NB4 (cell line): ENCODE measurements at places on chromosomes 12 and 14.
A peak's percentile ranks its signal among the peaks of the same experiment; 100 is the strongest.

DNA sequence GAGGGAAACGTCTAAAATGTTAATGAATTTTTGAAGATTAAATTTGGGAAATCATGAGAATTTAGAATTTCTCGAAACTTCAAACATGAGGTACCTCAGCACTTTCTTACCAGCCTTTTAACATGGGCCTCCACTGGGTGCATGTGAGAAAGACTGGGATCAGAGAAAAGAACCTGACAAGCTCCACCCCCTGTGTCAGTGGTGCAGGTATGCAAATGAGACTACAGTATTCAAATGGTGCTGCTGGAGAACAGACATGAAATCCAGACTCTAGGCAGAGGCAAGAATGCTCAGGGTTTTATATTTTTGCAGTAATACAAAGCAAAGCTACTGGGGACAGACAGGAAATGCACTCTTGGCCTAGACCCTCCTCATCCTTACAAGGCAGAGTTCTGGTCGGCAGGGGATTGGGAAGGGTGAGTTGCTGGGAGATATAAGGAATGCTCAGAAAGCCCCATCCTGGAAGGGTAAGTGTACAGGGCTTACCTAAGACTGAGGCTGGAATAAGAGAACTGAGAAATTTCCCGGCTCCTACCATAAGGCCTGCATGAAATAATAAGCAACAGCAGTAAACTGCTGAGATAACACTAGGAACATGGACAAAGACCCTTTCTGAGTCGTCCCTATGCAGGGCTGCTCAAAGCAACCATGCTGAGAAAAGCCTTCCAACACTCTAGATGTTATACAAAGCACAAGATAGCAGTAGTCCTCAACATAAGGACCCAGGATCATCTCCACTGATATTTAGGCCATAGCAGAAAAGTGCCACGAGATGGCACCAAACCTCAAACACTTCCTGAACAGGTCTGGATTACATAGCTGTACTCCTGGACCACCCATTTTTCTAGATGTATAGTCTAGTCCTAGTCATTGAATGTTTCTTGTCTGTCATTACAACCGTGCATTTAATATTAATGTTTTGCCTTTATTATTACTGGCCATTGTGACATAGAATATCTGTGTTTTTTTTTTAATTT is 260.8 kb downstream of the RASSF9 start:
- peak; percentile 73 for DNase-seq

- no peak for DNase-seq
Measured at GRCh38 chr14:32720927-32721326, 217.8 kb upstream of the NPAS3 start.

GRCh38 chr14:78355109-78355508 is 184.9 kb downstream of the NRXN3 start:
- DNase-seq: no peak

GRCh38 chr14:88852632-88853031 is 28.2 kb downstream of the TTC8 start:
- no peak for DNase-seq

DNA sequence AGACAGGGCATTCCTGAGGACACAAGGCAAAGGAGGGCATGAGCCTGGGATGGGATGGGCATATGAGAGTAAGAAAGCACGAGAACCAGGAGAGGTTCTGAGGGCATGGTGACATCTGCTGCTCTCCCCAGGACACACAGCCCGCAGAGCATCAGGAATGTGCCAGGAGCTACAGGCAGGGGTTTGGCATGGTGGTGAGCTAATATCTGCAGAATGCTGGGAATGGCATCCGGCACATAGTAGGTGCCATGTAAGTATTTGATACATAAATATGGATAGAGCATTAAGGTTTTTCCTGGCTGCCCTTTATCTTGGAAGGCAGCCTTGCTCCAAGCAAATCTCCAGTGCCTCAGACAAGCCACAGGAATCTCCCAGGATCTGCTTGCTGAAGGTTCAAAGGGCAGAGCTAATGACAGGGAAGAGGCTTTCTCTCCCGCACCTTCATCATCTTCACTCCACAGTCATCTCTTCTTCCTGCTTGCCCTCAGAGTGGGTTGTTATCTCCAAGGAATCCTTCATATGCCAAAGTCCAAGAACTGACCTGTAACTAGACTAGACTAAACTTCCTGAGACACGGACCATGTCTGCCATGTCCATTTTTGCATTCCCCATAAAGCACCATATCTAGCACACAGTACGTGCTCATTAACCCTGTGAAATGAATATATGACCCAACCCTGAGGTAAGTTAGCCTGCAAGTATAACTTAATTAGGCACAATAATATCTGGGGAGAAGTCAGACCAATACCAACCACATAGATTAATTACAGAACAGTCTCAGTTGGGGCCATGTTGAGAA is 62.0 kb upstream of the SCN8A start:
- no peak for DNase-seq

GRCh38 chr12:78385541-78385940 is 479.0 kb upstream of the SYT1 start:
- DNase-seq: no peak

GRCh38 chr12:10196210-10196609 is 16.5 kb upstream of the GABARAPL1 start:
- peak; percentile 54 for DNase-seq

DNA sequence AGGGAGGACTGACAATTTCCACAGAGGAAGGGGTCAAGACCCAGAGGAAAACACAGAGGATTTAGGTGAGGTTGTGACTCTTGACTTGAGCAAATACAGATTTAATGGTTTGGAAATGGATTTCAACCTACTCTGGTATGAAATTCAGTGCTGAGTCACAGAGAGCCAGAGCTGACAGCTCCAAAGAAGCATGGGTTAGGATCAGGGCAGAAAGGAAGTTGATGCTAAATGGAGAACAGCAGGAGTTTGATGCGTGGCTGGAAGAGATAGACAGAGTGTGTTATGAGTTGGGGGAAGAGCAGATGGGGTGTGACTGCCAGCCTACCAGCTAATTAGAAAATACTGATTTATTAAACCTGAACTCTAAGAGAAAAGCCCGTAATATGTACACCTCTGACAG is 272.6 kb downstream of the FOXG1 start:
- DNase-seq: no peak

DNA sequence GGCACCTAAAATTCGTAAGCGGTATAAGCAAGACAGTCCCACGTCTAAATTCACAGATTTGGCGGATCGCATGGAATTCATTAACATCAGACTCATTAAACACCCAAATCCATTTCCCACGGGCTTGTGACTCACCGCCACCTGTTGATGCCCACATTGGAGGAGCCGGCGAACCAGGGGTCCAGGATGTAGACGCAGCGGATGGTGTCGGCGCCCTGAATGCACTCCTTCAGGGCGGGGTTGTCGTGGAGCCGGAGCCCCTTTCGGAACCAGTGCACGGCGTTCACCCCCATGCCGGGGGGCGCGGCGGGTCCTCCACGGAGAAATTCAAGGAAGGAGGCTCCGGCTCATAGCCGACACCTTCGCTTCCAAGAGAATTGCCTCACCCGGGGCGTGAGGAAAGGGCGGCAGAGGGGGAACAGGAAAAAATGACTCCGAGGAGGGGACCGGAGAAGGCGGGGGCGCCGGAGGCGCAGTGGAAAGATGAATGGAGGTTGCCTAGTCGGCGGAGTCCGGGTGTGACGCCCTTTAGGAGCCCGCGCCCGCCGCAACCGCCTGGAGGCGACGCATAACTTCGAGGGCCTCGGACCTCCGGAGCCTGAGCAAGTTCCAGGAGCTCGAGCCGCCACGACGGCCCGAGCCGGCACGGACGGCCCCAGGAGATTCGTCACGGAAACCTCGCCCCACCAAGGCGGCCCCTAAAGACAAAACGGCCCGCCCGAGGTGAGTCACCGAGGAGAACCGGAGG is 506 bp downstream of the CRY1 start:
- DNase-seq: peak; percentile 72

- DNase-seq: no peak
Measured at GRCh38 chr12:70895956-70896355, 24.6 kb downstream of the PTPRR start.
